ENCODE measurements at places on chromosomes 4 and X. TPM values are rescaled to one million over a fixed set of nuclear protein-coding genes. Genes with fewer than 3 reads are reported as not detected.

- no peaks in the 10 kb centered on the region for H3K4me1 ChIP-seq
- H3K27ac ChIP-seq: no peak overlapping the region
- no peaks in the 10 kb centered on the region for H3K36me3 ChIP-seq
- no peak overlapping the region for H3K4me3 ChIP-seq
- H3K27me3 ChIP-seq: no peaks in the 10 kb centered on the region
Measured at GRCh38 chrX:67692246-67692645, 148.4 kb downstream of the AR start.

SSX4 gene
- total RNA-seq: not detected

MAGEB1 gene
- total RNA-seq: not detected

TFE3 gene
- 111 TPM for total RNA-seq

GRCh38 chr4:48739560-48740019 is 40.5 kb downstream of the FRYL start:
- H3K4me1 ChIP-seq: peaks cover 5% of the 10 kb centered on the region
- H3K36me3 ChIP-seq: no peaks in the 10 kb centered on the region
- no peak overlapping the region for H3K4me3 ChIP-seq
- no peak for DNase-seq
- no peak overlapping the region for H3K27ac ChIP-seq

ODAPH gene
- total RNA-seq: not detected

DNA sequence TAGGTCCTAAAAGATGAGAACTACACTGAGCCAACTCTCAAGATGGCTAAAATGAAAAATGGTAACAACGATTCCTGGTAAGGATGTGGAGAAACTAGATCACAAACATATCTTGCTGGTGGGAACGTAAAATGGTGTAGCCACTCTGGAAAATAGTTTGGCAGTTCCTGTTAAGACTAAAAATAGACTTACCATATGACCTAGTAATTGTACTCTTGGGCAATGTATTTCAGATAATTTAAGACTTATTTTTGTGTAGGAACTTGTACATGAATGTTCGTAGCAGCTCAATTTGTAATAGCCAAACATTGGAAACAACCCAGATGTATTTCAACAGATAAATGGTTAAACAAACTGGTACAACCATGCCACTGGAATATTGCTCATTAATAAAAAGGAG is 106.2 kb downstream of the HDAC8 start:
- DNase-seq: no peak
- no peak overlapping the region for H3K27ac ChIP-seq
- H3K4me3 ChIP-seq: no peak overlapping the region
- H3K36me3 ChIP-seq: no peaks in the 10 kb centered on the region
- H3K27me3 ChIP-seq: no peaks in the 10 kb centered on the region

L1CAM gene
- 2.5 TPM for total RNA-seq

STS gene
- total RNA-seq: 4.7 TPM

- DNase-seq: no peak
- H3K27me3 ChIP-seq: no peaks in the 10 kb centered on the region
- no peak overlapping the region for H3K27ac ChIP-seq
- H3K4me3 ChIP-seq: no peak overlapping the region
Measured at GRCh38 chr4:113256946-113257345, 207.5 kb downstream of the ANK2 start.

DNA sequence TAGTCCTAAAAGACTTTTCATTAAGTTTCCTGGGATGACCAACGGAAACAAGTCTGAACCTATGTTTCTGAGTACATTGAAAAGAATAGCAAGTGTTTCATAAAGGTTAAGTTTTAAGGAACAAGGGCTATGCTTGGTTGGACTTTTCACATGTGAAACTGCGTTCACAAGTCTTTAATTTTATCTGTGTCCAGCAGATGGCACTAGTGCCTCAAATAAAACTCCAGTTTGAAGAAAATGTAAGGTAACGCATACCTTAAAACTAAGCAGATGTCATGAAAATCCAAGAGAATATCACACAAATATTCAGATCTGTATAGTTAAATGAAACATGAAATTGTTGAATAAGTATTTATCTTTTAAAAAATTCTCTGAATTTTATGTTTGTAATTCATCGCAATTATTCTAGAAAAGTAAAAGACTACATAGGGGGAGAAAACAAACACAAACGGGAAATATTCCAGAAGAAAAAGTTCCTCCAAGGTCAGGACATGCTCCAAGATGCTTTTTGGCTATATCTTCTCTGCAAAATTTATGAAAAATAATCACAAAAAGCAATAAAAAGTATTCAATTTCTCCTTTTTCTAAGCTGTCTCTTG is 89.6 kb upstream of the MAD2L1 start:
- no peak overlapping the region for H3K4me3 ChIP-seq
- H3K27me3 ChIP-seq: no peaks in the 10 kb centered on the region
- H3K27ac ChIP-seq: no peak overlapping the region

GRCh38 chr4:85368932-85369331 is 106.0 kb upstream of the ARHGAP24 start:
- H3K27me3 ChIP-seq: no peaks in the 10 kb centered on the region
- no peaks in the 10 kb centered on the region for H3K4me1 ChIP-seq
- no peaks in the 10 kb centered on the region for H3K36me3 ChIP-seq
- DNase-seq: no peak
- H3K27ac ChIP-seq: no peak overlapping the region

NAP1L2 gene
- total RNA-seq: 5.1 TPM

DNA sequence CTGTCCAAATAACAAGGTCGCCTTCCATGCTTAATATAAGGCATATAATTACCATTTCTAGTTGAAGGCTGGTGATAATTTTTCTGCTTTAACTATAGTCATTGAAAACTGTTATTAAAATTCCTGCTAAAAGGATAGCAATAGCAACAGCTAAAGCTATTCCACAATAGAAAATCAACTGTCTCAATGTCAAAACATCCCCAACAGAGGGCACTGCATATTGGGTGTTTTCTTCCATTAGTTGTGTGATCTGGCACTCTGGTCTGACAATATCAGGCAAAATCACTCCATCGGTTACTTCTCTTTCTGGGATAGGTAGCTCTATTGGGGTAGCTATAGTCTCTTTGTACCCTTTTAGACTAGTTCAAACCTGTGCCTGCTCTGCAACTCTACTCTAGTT is 53.5 kb downstream of the TMPRSS11F start:
- no peak overlapping the region for H3K4me3 ChIP-seq
- no peaks in the 10 kb centered on the region for H3K27me3 ChIP-seq
- H3K27ac ChIP-seq: no peak overlapping the region
- no peaks in the 10 kb centered on the region for H3K4me1 ChIP-seq
- no peak for DNase-seq
- H3K36me3 ChIP-seq: no peaks in the 10 kb centered on the region

DNA sequence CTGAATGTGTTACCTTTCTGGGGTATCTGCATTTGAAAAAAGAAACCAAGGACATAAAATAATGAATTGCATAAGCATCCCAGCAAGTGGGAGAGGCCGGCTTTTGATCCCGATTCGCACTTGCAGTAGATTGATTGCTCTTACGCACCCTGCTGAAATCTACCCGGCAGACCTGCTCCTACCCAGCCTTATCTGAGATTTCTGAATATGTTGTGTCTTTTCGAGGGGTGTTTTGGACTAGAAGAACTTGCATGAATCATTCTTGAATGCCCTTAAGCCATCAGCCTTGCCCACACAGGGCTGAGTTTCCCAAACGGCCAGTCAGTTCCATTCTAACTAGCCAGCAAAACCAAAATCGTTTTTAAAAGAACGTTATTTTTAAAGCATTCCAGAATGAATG is 174.4 kb upstream of the BCOR start:
- peak overlapping the region; percentile 88 for H3K27ac ChIP-seq
- peak; percentile 70 for DNase-seq
- no peaks in the 10 kb centered on the region for H3K36me3 ChIP-seq
- peaks cover 5% of the 10 kb centered on the region for H3K27me3 ChIP-seq
- H3K4me3 ChIP-seq: no peak overlapping the region

DNA sequence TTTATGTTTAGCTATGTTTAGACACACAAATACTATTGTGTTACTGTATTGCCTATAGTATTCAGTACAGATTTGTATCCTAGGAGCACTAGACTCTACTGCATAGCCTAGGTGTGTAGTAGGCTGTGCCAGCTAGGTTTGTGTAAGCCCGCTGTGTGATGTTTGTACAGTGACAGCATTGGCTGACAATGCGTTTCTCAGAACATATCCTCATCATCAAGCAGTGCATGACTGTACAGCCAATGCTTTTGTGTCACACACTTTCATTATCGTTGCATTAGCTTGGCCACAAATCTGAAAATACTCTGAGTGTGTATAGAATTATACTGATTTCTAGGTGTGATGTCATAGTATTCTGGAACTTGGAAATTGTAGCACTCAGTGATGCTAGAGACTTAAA is 63.4 kb downstream of the CLDN34 start:
- H3K27ac ChIP-seq: no peak overlapping the region
- no peak for DNase-seq
- H3K4me1 ChIP-seq: no peaks in the 10 kb centered on the region

GRCh38 chr4:17817027-17817426 is 6.2 kb downstream of the NCAPG start:
- no peak overlapping the region for H3K4me3 ChIP-seq
- H3K27ac ChIP-seq: no peak overlapping the region
- DNase-seq: no peak
- H3K4me1 ChIP-seq: no peaks in the 10 kb centered on the region
- no peaks in the 10 kb centered on the region for H3K27me3 ChIP-seq

- H3K36me3 ChIP-seq: no peaks in the 10 kb centered on the region
- peak overlapping the region; percentile 22 for H3K27ac ChIP-seq
- H3K27me3 ChIP-seq: no peaks in the 10 kb centered on the region
- no peak for DNase-seq
Measured at GRCh38 chr4:40731361-40731760, 18.4 kb upstream of the NSUN7 start.

KCTD8 gene
- total RNA-seq: 0.47 TPM

ERCC6L gene
- total RNA-seq: 0.08 TPM

DNA sequence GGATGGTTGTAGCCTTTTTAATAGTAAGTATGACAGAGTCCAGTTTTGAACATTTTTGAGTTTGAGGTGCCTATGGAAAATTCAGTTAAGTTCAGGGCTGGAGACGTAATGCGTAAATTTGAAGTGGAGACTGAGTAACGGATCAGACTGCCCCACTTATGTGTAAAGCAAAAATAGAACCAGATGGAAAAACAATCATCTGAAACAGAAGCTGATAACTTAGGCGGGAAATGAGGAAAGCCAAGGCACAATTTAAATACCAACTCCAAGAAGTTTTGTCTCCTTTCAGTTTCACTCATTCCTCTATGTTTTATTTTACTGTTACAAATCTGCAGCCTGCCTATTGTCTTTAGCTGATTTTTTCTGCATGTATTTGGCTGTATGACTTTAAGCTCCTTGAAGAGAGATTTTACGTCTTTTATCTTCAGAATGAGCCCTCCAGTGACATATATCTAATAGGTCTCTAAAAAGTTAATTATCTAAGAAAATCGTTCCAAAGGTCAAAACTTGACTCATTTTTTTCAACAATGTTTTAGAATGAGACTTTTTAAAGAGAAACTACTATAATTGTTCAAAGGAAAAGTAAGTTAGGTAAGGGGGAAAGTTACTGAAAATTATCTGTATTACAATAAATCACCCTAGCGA is 1.1 kb downstream of the SGCB start:
- H3K4me1 ChIP-seq: no peaks in the 10 kb centered on the region
- no peak for DNase-seq
- no peak overlapping the region for H3K27ac ChIP-seq
- no peaks in the 10 kb centered on the region for H3K36me3 ChIP-seq
- peak overlapping the region; percentile 74 for H3K4me3 ChIP-seq
- no peaks in the 10 kb centered on the region for H3K27me3 ChIP-seq

ATOH1 gene
- total RNA-seq: not detected

TKTL2 gene
- not detected for total RNA-seq

MAGEA4 gene
- not detected for total RNA-seq

GRCh38 chr4:154135576-154135975 is 346.7 kb upstream of the SFRP2 start:
- H3K27ac ChIP-seq: no peak overlapping the region
- no peak for DNase-seq
- H3K4me3 ChIP-seq: no peak overlapping the region

TCEAL5 gene
- 4.0 TPM for total RNA-seq

GAGE12C gene
- not detected for total RNA-seq

HS3ST1 gene
- 4.4 TPM for total RNA-seq

GRCh38 chr4:150402871-150403272 is 179.1 kb upstream of the MAB21L2 start:
- H3K4me3 ChIP-seq: no peak overlapping the region
- no peaks in the 10 kb centered on the region for H3K4me1 ChIP-seq
- H3K36me3 ChIP-seq: no peaks in the 10 kb centered on the region

GAGE12H gene
- total RNA-seq: not detected

GRCh38 chrX:118496763-118497079 is 1.1 kb downstream of the DOCK11 start:
- peaks cover 16% of the 10 kb centered on the region for H3K27me3 ChIP-seq
- no peak overlapping the region for H3K27ac ChIP-seq
- H3K4me3 ChIP-seq: peak overlapping the region; percentile 74

GRCh38 chr4:132526652-132527051 is 622.4 kb upstream of the PCDH10 start:
- H3K27me3 ChIP-seq: no peaks in the 10 kb centered on the region
- H3K4me3 ChIP-seq: no peak overlapping the region
- no peaks in the 10 kb centered on the region for H3K36me3 ChIP-seq
- DNase-seq: no peak

DNA sequence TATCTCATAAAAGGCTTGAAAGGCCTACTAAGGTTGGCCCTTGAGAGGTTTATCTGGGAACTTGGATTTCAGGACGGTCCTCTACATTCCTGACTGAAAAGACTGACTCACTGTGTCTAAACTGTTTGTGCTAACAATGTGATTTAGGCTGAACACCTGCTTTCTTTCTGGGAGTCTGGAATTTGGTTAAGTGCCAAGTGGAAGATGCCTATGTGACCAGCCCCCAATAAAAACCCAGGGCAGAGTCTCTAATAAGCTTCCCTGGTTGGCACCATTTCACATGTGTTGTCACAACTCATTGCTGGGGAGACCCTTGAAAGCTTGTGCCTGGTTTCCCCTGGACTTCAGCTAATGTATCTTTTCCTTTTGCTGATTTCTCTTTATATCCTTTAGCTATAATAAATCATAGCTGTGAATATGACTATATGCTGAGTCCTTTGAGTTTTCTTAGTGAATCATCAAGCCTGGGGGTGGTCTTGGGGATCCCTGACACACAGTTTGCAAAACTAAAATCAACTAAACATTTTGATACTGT is 55.1 kb downstream of the GPR82 start:
- H3K27me3 ChIP-seq: no peaks in the 10 kb centered on the region
- H3K4me1 ChIP-seq: no peaks in the 10 kb centered on the region
- no peaks in the 10 kb centered on the region for H3K36me3 ChIP-seq
- no peak overlapping the region for H3K27ac ChIP-seq
- no peak for DNase-seq
- no peak overlapping the region for H3K4me3 ChIP-seq

DNA sequence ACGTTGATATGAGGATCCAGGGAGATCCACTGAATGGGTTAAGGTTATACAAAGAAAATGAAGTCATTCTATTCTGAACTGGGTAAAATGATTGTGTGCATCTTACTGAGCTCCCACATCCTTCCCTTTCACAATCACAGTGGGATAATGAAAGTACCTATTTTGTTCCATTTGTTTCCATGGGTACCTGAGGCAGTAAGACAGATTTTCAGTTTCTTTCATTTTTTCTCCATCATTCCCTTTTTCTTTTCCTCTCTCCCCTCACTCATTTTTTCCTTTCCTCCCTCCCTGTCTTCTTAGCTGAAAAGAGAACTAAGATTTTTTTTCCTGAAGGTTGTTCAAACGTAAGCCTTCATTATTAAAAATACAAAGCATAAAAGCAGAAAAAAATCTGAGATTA is 4.6 kb downstream of the GRIA2 start:
- peaks cover 9% of the 10 kb centered on the region for H3K4me1 ChIP-seq
- no peak overlapping the region for H3K27ac ChIP-seq
- no peaks in the 10 kb centered on the region for H3K36me3 ChIP-seq
- H3K4me3 ChIP-seq: no peak overlapping the region
- peaks cover 28% of the 10 kb centered on the region for H3K27me3 ChIP-seq
- DNase-seq: no peak
